ENCODE measurements at places on chromosomes 11 and 22. TPM values are rescaled to one million over a fixed set of nuclear protein-coding genes. Genes with fewer than 3 reads are reported as not detected.

The OR8H1 gene
- not detected for total RNA-seq

The LIF gene
- total RNA-seq: 115 TPM

The BATF2 gene
- total RNA-seq: not detected

The OR56A1 gene
- total RNA-seq: not detected

The OR8G5 gene
- total RNA-seq: not detected
